ENCODE measurements at places on chromosomes 12 and 14. TPM values are rescaled to one million over a fixed set of nuclear protein-coding genes. Genes with fewer than 3 reads are reported as not detected.

GRCh38 chr14:105861985-105862465 is 335.6 kb downstream of the TMEM121 start:
- DNase-seq: peak; percentile 68
- H3K4me1 ChIP-seq: peaks cover 75% of the 10 kb centered on the region
- peak overlapping the region; percentile 70 for H3K4me3 ChIP-seq

- no peak for DNase-seq
- peaks cover 35% of the 10 kb centered on the region for H3K36me3 ChIP-seq
- H3K4me3 ChIP-seq: no peak overlapping the region
- H3K27me3 ChIP-seq: no peaks in the 10 kb centered on the region
- peaks cover 14% of the 10 kb centered on the region for H3K4me1 ChIP-seq
- H3K27ac ChIP-seq: no peak overlapping the region
Observed at GRCh38 chr14:88614218-88614907, 51.5 kb downstream of the ZC3H14 start.

- no peak overlapping the region for H3K4me3 ChIP-seq
- no peaks in the 10 kb centered on the region for H3K36me3 ChIP-seq
- DNase-seq: no peak
- peaks cover 73% of the 10 kb centered on the region for H3K27me3 ChIP-seq
- H3K27ac ChIP-seq: no peak overlapping the region
- H3K4me1 ChIP-seq: peaks cover 13% of the 10 kb centered on the region
Observed at GRCh38 chr14:60514741-60515491, 6.0 kb downstream of the SIX6 start.

GRCh38 chr12:59708064-59708463 is 112.2 kb downstream of the SLC16A7 start:
- peaks cover 14% of the 10 kb centered on the region for H3K36me3 ChIP-seq
- H3K4me3 ChIP-seq: no peak overlapping the region
- H3K4me1 ChIP-seq: no peaks in the 10 kb centered on the region
- no peak for DNase-seq
- no peaks in the 10 kb centered on the region for H3K27me3 ChIP-seq

SPX gene
- 0.12 TPM for total RNA-seq

AQP2 gene
- total RNA-seq: not detected
